RWPE1 (cell line): ENCODE measurements at places on chromosomes 6 and 20.

- no peak for DNase-seq
Observed at GRCh38 chr6:151300267-151300991, 60.7 kb downstream of the AKAP12 start.

DNA sequence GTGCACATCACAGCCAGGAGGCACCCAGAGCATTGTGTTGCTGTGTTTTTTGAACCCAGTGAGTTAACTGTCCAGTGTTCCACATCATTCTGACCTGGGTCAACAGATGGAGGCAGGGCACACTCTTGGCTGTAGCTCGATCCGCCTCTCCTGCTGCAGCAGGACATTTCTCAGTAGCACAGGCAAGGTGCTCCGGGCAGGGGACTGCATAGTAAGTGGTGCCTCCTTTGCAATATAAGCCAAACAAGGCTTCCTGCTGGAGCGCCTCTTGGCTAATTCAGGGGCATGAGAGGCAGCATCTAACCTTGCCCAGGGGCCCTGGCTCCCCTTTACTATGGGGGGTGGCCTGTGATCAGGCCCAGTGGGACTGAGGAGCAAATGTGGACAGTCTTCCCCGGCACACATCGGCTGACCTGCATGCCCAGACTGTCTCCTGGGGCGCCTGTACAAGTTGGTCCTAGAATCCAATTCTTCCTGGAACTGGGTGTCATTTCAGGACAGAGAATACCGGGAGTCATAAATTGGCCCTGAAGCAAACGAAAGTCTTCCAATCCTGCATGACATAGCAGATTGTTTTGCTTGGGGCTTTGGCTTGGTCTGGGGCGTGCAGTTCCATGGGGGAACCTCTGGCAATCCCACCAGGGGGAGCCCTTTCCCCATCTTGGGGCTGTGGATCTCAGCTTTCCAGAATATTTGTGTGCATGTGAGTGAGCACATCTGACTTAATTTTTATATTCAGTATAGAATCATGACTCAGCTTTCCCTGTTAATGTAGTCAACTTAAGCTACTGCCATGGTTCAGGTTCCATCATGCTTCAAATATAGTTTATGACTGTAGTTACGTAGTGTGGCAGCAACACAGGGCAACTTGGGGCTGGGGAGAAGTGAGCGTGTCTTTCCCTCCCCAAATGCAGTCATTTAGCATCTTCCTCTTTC lies 56.0 kb upstream of the DDR1 start:
- DNase-seq: peak; percentile 89

- DNase-seq: no peak
Observed at GRCh38 chr20:50436052-50436656, 74.0 kb upstream of the PTPN1 start.

DNA sequence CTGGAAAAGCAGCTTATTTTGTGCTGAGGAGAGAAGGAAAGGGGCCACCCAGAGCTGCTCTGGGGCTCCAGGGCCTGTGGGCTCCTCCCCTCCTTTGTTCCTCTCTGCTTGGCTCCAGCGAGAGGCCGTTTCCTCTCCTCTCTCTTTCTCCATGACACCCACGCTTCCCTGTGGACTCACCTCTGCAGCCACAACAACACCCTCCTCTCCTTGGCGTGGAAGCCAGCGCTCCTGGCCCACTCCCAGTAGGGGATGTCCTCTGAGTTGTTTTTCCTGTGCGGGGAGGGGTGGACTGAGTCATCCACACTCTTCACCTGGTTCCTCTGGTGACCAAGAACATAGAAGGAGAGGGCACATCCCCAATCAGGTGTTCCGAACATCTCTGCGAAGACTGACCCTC lies 4.9 kb upstream of the CDSN start:
- peak; percentile 75 for DNase-seq

DNA sequence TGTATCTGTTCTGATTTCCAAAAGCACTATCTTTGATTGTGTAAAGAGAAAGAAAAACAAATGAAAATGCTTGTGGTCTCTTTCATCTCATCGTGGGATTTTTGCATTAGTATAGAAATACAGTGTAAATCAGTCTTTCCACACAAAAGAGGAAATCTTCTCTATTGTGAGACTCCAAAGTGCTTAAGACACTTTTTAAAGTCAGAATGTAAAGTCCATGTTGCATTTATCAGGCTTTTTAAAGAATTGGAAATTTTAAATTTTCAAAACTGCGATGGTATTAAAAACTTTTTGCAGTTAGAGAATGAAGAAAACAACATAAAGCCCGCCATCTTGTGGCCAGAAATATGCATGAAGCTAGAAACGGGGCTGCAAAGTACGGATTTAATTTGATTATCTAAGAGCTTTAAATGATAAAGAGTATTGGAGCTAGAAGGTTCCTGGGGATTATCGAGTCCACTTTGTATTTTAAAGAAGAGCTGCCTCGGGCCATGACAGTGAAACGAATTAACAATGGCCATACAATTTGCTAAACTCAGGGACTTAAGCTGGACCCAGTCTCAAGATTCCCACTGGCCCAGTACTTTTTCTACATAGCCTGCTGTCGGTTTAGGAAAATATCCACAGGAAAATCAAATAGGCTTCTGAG lies 339.6 kb downstream of the ARHGAP18 start:
- DNase-seq: peak; percentile 21

DNA sequence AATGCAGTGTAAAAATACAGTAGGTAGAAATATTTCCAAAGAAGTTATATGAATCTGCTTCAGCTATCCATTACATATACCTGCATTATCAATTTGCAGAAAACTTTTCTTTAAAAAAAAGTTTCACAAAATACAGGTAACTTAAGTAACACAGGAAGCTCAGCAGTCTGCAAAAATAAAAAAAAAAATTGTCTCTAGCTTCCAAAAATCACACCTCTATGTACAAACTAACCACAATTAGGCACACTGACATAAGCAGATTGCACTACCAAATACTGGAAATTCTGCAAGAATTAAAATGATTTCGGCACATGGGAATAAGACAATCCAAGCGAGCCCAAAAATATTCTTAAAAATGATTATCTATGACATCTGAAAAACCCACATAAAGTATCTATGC lies 41.2 kb downstream of the ME1 start:
- DNase-seq: no peak

DNA sequence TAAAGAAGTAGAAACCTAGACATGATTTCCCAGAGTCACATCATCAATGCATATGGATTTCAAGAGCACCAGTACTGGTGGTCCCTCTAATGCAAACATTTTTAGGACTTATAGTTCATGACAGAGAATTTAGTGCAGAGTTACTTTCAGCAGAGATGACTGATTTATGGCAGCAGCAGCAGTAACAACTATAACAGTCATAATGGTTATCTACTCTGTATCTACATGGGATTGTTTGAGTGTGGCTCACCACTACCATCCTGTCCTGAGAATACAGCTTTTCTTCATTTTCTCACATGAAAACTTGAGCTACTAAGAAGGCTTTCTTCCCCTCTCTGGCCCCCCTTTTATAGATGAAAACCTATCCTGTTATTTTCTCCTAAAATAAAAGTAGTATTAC lies 128.5 kb upstream of the ENPP5 start:
- no peak for DNase-seq

DNA sequence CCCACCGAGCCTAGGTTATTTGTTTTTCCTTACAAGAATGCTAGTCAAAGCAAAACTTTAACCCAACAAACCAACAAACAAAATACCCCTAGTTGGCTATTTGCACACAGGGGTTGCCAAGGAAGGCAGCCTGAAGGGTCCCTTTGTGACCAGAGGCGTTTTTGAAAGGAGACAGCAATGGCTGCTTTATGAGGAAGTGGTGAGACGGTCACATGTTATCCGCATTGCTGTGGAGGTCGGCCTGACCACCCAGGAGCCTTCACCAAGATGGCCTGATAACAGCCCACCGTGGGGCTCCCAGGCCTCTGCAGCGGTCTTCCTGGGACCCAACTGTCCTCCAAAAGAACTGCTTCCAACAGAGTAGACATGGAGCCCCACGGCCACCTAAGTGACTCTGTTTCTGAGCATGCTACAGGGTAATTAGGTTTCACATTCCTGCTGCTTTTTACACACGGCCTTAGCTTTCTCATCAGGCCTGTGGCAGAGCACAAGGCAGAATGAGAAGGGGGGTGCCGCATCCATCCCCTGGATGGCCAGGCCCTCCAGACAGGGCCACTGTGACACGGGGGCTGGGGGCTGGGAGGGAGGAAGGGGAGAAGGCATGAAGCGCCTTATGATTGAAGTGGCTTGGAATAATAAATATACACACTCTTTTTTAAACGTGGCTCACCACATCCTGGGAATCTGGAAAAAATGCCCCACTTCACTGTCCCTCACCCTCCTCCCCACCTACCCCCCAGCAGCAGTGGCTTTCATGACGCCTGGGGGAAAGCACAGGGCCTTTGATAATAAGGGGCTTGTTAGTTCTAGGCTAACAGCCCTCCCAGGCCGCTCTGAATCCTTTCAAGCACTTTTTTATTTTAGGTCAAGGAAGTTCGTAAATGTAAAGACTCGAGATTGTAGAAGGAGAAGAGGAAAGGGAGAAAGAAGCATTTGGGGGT lies 86.0 kb downstream of the CLIC5 start:
- no peak for DNase-seq

- DNase-seq: no peak
Observed at GRCh38 chr6:160028487-160029275, 59.8 kb downstream of the IGF2R start.

GRCh38 chr6:40915165-40915564 lies 123.9 kb downstream of the UNC5CL start:
- DNase-seq: no peak

DNA sequence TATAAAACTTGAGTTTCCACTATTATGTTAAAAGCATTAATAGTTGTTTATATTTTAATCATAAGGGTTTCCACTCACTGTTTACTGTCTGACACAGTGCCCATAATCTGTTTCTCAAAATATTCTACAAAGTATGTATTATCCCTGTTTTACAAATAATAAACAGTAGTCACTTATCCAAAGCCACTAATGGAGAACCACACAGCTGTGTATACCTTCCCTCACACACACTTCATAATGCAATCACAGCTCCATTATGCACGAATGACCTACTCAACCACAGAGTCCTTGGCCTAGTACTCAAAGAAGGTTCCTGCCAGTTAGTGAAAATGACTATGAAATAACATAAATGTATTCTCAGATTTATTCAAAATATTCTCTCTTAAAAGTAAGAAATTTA lies 103.1 kb downstream of the EPB41L2 start:
- DNase-seq: no peak

- peak; percentile 8 for DNase-seq
Observed at GRCh38 chr6:98946879-98947410, 801 bp downstream of the FBXL4 start.

DNA sequence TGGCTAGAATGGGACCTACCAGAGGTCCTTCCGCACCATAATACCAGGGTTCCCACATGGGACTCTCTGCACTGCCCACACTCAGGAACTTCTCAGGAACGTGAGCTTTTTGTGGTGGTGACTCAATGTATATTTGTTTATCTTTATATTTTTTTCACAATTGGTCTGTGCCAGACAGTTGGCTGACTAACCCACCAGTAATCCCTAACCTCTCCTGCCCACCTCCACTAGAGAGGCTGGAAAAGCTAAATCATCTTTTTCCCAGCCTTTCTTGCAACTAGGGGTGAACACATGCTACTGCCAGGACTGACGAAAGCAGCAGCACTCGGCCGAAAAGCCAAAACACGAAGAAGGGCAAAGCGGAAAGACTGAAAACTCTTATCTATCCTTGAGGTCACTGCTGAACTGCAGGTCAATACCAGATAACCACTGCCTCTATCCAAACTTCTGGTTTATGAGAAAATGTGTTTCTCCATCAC lies 112.9 kb downstream of the TRERF1 start:
- peak; percentile 95 for DNase-seq

DNA sequence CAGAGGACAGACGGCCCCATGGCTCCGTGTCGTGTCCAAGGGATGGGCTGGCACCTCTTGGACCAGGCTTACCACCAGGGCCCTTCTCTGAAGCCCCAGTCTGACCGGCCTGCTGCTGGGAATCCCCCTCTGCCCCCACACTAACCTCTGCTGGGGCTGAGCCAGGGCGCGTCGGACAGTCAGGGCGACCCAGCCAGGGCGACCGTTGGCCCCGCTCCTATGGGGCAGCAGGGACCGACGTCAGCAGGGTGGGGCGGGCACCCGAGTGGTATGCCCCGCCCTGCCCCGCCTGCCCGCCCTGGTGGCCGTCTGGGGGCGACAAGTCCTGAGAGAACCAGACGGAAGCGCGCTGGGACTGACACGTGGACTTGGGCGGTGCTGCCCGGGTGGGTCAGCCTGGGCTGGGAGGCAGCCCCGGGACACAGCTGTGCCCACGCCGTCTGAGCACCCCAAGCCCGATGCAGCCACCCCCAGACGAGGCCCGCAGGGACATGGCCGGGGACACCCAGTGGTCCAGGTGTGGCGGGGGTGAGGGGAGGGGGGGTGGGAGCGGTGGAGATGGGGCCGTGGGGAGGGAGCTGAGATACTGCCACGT lies at the start of gene SLC17A9:
SLC17A9 (plus strand) TSS at position 337 of the 595 bp plus-strand sequence; CDS start at position 459, 122 bp downstream.
- DNase-seq: no peak

- DNase-seq: peak; percentile 56
Observed at GRCh38 chr20:53901064-53901463, 169.3 kb downstream of the BCAS1 start.

GRCh38 chr20:37395921-37396415 lies 50.0 kb downstream of the SRC start:
- no peak for DNase-seq

- no peak for DNase-seq
Observed at GRCh38 chr6:105994118-105994590, 92.0 kb upstream of the PRDM1 start.

DNA sequence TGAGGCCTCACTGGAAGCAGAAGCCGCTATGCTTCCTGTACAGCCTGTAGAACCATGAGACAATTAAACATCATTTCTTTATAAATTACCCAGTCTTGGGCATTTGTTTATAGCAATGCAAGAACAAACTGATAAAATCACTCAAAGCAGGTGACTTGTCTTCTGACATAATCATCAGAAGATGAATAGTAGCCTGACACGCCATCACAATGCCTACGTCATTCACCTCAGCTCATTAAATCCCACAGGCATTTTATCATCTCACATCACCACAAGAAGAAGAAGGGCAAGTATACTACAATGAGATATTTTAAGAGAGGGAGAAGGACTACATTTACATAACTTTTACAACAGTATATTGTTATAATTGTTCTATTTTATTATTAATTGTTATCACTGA lies 3.1 kb upstream of the CAP2 start:
- no peak for DNase-seq

GRCh38 chr6:114140416-114140815 lies 169.5 kb upstream of the HDAC2 start:
- no peak for DNase-seq
